ENCODE measurements at places on chromosomes 6 and 20. TPM values are rescaled to one million over a fixed set of nuclear protein-coding genes. Genes with fewer than 3 reads are reported as not detected.

LTB gene
- 0.33 TPM for total RNA-seq

PSORS1C1 gene
- 3.7 TPM for total RNA-seq

PKIB gene
- total RNA-seq = 0.54 TPM

B3GALT4 gene
- 0.66 TPM for total RNA-seq

HLA-F gene
- 2.5 TPM for total RNA-seq

TPX2 gene
- total RNA-seq = 115 TPM

DYNLT2 gene
- total RNA-seq = 0.81 TPM

CRISP2 gene
- not detected for total RNA-seq

FRS3 gene
- total RNA-seq = 2.3 TPM

TBC1D22B gene
- total RNA-seq = 6.9 TPM

NHLRC1 gene
- total RNA-seq = 1.3 TPM

ZNF165 gene
- 1.4 TPM for total RNA-seq

BMP6 gene
- total RNA-seq = 18.9 TPM

All from A549 treated with ZK216348 at 1 μM for 4 hours (cell line).